ENCODE measurements at places on chromosomes 16 and 17.

GRCh38 chr17:37064956-37065355 lies 116.2 kb downstream of the AATF start:
- DNase-seq, result no peak

DNA sequence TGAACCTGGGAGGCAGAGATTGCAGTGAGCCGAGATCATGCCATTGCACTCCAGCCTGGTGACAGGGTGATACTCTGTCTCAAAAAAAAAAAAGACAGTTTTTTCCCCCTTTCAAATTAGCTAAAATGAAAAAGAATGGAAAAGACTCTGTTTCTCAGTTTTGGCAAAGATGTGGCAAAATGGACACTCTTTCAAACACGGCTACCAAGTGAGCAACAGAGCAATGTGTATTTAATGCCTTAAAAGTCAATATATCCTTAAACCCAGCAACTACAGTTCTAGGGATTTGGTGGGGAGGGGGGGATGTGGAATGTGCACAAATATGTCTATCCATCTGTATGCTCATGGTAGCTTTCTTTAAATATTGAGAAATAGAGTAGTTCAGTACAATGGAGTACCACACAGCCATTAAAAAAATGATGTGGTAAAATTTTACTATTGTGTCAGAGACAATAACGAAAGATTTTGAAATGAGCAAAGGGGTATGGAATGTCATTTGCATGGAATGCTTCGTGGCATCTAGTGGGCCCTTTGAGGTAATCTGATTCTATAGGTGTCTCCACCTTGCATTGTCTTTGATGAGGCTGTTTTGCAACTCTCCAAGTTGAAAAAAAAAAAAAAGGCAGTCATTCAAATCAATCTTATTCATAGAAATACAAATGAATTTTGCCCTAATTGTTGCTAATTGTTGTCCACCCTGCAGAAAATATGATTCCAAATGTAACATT lies 108.1 kb downstream of the AXIN2 start:
- DNase-seq, result no peak

GRCh38 chr16:85055493-85056210 lies 28.1 kb downstream of the KIAA0513 start:
- peak; percentile 94 for DNase-seq

GRCh38 chr17:1412185-1413110 lies 12.4 kb upstream of the YWHAE start:
- no peak for DNase-seq

DNA sequence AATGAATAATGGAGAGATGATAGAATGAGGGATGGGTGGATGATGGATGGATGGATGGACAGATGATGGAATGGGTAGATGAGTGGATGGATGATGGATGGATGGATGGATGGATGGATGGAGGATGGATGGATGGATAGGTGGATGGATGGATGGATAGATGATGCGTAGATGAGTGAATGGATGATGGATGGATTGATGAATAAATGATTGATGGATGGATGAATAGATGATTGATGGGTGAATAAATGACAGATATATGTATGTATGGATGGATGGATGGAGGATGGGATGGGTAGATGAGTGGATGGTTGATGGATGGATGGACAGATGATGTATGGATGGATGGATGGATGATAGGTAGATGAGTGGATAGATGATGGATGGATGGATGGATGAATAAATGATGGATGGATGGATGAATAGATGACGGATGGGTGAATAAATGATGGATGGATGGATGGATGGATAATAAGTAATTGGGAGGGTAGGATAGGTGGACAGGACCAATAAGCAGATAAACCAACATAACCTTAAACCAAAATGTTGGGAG lies 7.9 kb downstream of the TRPV3 start:
- no peak for DNase-seq
